ENCODE measurements at places on chromosomes 7 and 10. TPM values are rescaled to one million over a fixed set of nuclear protein-coding genes. Genes with fewer than 3 reads are reported as not detected.

Gene SEC31B
- 7.1 TPM for total RNA-seq

GRCh38 chr7:738723-739454, 11.8 kb upstream of the PRKAR1B start:
- H3K27me3 ChIP-seq: no peaks in the 10 kb centered on the region
- H3K27ac ChIP-seq: no peak overlapping the region
- H3K4me3 ChIP-seq: no peak overlapping the region
- DNase-seq: no peak
- H3K4me1 ChIP-seq: no peaks in the 10 kb centered on the region

- H3K27me3 ChIP-seq: no peaks in the 10 kb centered on the region
- peak; percentile 14 for DNase-seq
- peak overlapping the region; percentile 50 for H3K4me3 ChIP-seq
- no peaks in the 10 kb centered on the region for H3K36me3 ChIP-seq
- H3K27ac ChIP-seq: no peak overlapping the region
These were observed 31.1 kb downstream of the TRIL start for GRCh38 chr7:28926871-28927597.

- no peaks in the 10 kb centered on the region for H3K4me1 ChIP-seq
- H3K4me3 ChIP-seq: no peak overlapping the region
- no peaks in the 10 kb centered on the region for H3K27me3 ChIP-seq
These were observed 257.2 kb downstream of the CTNNA3 start for GRCh38 chr10:67438605-67439304.

DNA sequence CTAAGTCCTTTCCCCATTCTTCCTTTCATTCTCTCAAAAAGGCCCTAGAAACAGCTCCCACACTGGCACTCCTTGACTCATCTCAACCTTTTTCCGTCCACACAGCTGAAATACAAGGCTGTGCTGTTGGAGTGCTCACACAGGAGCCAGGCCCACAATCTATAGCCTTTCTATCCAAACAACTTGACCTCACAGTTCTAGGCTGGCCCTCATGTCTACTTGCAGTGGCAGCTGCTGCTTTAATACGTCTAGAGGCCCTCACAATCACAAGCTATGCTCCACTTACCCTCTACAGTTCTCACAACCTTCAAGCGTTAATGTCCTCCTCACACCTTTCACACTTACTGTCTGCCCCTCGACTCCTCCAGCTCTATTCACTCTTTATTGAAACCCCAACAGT, 12.0 kb upstream of the LRRC61 start:
- no peak overlapping the region for H3K27ac ChIP-seq
- no peaks in the 10 kb centered on the region for H3K27me3 ChIP-seq
- H3K4me1 ChIP-seq: no peaks in the 10 kb centered on the region
- H3K36me3 ChIP-seq: no peaks in the 10 kb centered on the region
- no peak for DNase-seq
